ENCODE measurements at places on chromosomes 16 and 17.

GRCh38 chr17:77822302-77823030 is 136.0 kb upstream of the TNRC6C start:
- DNase-seq, result no peak

- DNase-seq, result peak; percentile 51
Measured at GRCh38 chr16:25546791-25547190, 145.0 kb upstream of the HS3ST4 start.

DNA sequence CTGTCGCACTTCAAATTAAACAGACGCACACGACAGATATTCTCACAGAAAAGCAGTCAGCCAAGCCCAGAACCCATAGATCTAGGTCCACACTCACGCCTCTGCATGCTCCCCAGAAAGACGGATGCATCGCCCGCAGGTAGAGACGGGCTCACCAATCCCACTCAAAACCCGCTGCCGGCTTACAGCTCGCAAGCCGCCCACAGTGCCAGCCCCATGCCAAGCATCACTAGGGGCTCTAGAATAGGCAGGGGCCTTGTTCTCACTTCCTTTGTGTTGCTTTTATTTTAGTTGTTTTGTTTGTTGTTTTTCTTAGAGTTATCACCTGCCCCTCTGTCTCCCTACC is 336 bp upstream of the BMERB1 start:
- DNase-seq, result no peak

GRCh38 chr16:25176136-25176535 is 40.6 kb upstream of the AQP8 start:
- no peak for DNase-seq

DNA sequence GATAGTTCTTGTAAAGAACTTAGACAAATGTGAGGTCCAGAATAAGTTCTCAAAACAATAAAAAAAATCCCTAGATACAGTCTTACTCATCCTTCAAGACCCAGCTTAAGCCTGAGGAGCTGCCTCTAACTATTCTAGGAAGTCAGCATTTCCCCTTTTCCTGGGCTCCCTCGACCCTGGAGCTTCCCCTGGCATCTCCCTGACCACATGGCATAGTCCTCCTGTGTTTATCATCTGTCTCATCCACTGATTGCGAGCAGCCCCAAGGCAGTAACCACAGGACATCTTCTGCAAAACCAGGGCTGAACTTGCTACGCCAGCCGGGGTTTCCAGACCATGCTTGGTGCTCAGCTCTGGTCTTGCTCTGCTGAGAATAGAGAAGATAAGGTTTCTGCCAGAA is 36.7 kb upstream of the NLRP1 start:
- DNase-seq, result no peak

DNA sequence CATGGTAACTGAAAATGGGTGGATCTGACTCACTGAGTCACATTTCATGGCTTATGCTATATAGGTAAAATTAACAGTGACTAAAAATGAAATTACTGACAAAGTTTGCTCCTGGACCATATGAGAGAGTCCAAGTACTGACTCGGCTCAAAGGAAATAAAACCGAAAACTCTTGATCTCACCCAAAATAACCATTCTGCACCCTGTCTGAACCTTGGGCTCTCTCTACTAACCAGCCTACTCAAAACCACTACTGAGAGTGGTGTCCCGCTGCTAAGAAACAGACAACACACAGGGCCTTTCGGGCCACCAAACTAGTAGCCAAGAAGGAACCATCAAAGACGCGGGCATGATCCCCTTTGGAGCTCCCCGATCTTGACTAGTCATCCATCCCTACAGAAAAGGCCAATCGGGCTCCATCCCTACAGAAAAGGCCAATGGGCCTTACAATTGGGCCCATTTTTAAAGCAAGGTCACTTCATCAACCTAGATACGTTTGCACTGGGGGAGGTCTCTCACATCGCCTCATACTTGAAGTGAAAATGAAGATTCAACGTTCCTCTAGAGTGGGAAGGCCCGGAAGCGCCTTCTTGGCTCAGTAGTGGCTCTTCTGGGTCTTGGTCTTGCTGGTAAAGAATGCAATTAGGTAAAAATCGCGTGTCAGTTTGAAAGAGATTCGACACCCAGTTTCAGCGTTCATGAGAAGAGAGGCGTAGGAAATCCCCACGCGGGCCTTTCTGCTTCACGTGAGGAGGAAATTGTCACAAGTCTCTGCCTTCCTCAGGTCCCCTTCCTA is 720 bp upstream of the ZPBP2 start:
- no peak for DNase-seq

GRCh38 chr17:36645422-36645821 is 44.0 kb downstream of the MRM1 start:
- no peak for DNase-seq

DNA sequence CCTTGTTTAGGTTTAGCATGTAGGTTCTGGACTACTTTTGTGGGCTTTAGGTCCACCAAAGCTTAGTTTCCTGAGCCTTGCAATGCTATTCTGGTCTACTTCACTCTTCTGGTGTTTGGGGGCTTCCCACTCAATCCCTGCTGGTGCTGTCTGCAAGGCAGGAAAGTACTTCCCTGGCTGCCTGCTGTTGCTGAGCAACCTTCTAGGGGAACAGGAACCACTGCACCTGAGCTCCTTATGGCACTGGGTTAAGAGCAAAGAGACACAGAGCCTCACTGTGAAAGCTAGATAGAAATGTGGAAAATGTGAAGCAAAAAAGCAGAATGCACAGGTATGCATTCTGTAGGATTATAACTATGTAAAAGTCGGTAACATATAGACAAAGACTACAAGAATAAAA is 17.0 kb downstream of the MPO start:
- no peak for DNase-seq
